Brain microvascular endothelial cell (primary cell): ENCODE measurements at places on chromosomes 1 and 21.

GRCh38 chr1:2979191-2980072 is 41.8 kb upstream of the ACTRT2 start:
- DNase-seq = no peak

DNA sequence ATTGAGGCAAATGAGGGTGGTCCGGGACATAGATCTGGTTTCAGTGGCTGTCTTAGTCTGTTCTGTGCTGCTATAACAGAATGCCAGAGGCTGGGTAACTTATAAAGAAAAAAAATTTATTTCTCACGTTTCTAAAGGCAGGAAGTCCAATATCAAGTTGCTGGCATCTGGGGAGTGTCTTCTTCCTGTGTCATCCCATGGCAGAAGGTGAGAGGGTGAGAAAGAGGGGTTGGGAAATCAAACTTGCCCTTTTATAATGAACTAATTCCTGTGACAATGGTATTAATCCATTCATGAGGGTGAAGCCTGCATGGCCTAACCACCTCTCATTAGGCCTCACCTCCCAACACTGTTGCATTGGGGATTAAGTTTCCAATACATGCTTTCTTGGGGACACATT is 3.7 kb upstream of the FGGY start:
- no peak for DNase-seq

DNA sequence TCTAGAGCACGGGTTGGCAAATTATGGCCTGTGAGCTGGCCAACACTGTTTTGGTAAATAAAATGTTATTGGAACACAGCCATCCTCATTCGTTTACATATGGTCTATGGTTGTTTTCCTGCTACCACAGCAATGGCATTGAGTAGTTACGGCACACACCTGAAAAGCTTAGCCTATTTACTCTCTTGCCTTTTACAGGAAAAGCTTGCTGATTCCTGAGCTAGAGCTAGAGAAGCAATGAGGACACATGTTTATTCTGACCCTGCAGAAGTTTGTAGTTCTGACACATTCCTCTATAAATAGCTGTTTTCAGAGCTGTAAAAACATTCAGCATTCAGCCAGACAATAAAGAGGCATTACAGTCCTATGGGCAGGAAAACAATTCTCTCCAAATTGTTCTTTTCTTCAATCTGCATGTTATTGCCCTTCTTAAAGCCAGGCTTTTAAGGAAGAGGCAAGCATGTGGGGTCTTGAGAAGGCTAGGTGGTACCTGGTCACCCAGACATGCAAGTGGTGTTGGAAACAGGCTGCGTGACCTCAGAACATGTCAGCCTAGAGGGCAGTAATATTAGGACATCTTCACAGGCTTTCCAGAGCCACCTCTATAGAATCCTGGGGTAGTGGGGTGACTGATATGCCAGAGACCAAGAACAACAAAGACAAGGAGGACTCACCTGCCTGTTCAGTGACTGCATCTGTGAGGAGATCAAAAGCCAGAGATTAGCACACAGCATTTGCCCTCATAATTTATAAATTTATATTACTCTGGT is 1.6 kb downstream of the FCRL2 start:
- DNase-seq = no peak

GRCh38 chr1:16980473-16981268 is at the start of gene MFAP2:
Gene MFAP2 (minus strand): TSS chr1:16980620. CDS start chr1:16978273, 2,347 bp downstream.
- DNase-seq = no peak

DNA sequence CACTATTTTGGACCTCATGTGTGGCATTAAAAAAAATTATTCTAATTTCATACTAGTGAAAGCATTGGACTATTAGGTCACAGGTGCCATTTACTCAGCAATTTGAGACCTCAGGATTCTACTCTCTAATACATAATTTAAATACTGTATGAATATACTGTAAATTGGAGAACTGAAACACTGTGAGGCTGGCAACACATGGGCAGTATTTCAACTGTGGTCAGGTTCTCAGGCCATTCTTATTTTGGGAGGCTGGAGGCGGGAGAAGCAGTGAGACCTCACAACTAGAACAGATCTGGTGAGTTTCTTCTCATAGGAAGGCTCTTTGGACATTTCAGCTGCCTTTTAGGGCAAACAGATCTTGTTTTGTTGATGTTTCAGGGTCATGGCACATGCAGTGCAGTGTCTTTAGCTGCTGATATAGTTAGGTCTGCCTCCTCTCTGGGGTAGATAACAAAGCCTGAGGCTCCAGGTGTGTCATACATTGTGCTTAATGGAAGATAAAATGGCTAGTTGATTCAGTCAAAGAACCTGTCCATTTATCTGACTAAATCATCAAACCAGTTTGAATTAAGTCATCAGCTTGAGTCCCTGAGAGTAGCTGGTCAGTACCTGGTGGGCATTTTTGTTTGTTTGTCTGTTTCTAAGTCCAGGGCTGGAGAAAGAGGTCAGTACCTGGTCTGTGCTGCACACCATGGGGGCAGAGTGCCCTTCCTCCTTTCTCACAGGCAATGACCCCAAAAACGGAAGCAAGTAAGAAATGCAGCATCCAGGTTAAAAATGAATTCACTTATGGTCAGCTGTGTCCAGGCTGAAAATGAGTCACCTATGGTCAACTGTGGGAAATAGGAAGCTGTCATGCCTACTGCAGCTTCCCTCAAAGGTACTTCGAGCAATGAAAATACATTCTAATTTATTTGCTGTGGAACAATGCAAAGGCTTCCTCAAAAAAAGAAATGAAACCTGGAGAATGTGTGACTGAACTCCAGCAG is 216.2 kb downstream of the SDCCAG8 start:
- DNase-seq = no peak

DNA sequence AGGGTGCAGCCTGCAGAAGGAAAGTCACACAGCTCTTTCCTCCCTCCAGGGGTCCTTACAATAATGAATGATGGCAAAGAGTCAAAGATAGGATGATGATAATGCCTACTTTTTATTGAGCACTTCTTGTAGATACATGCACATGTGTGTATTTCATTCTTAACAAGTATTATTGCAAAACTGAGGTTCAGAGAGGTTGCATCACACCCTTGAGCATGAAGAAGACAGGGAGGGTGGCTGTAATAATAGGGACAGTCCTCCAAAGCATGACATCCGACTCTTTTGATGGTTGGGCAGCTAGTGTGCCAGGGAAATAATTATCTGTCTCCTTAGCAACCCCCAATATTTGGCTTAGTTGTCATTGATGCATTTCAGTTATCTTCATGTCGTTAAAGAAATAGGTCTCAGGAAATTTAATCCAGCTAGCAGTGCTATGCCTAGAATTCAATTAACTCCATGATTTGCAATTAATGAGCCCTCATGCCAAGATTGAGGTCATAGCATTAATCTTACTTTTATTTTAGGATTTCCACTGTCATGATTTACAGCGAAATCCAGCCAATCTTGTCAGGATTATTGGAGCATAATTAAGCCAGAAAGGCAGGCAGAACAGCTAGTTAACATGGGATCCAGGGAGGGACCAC is 35.0 kb downstream of the DNAJC6 start:
- no peak for DNase-seq

- DNase-seq = no peak
These were observed 3.6 kb upstream of the CRABP2 start for GRCh38 chr1:156709031-156709430.
